ENCODE measurements at places on chromosomes 11 and 22.

DNA sequence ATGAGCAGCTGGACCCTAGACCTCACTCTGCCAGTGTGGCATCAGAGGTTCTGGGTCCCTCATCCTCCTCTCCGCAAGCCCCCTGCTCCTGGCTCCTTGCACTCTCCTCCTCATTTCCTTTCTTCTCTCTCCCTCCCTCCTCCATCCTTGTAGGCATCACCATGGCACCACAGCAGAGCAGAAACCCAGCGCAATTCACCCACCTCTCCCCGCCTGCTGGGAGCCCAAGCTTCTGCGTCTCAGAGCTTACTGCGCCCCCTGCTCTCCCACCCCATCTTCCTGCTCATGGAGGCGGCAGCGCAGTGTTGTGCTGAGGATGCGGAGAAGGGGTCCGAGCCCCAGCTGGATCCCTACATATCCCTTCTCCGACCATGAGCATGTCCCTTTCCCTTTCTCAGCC is 1.7 kb downstream of the CHRM1 start:
- no peak for DNase-seq

DNA sequence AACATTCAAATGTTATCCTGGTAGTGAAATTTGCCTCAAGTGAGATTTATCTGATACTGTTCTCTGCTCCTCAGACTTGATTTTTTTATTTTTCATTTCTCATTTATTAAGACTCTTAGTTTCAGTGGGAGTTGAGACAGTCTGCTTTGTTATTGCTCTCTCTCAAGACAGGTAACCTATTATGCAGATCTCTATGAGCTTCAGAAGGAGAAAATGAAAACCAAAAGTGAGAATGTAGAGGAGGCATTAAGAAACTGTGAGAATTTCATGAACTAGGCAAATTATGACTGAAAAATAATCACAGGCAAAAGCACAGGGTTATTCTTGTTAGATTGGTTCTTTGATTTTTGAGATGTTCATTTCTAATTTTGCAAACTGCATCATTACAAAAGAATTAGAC is 290.0 kb upstream of the CHORDC1 start:
- no peak for DNase-seq

GRCh38 chr11:38392176-38392575 is 1794.1 kb upstream of the RAG2 start:
- DNase-seq = no peak

GRCh38 chr11:57983191-57983590 is 40.5 kb upstream of the OR9Q1 start:
- no peak for DNase-seq

DNA sequence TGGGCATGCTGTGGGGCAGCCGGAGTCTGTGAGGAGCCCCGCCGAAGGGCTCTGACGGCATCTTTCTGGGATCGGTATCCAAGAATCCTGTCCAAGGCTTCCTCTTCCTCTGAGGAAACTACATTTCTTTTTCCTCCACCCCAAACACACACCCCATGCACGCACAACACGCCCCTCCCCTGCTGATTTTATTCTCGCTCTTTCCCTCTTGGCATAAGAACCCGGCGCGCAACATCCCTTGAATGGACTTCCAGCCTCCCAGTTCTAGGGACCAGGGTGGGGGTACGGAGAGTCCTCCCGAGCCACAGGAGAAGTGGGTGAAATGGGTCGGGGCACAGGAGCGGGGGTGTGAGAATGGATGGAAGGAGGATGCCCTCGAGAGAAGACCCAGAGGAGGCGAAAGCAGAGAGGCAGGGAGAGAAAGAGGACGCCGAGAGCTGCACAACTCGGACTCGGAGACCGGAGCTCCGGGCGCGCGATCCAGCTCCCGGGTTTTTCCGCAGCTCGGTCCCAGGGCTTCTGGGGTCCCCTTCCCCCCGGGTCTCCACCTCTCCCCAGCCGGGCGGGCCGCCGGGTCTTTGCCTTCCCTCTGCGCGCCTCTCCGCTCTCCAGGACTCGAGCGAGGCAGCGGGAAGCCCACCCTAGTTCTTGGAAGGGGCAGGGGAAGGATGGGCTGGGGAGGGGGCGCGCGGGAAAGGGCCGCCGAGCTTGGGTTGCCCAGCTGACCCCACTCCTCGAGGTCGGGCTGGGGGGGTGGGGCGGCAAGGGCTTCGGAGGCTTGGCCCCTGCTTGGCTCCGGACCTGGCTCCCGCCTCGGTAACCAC is 1.5 kb upstream of the LARGE1 start:
- DNase-seq = peak; percentile 18

- DNase-seq = no peak
Observed at GRCh38 chr22:48708558-48709245, 1119.0 kb downstream of the BRD1 start.
